ENCODE measurements at places on chromosomes 2 and 18. TPM values are rescaled to one million over a fixed set of nuclear protein-coding genes. Genes with fewer than 3 reads are reported as not detected.
A peak's percentile ranks its signal among the peaks of the same experiment; 100 is the strongest.

Gene MSTN
- total RNA-seq = not detected

Gene MYOM1
- 0.92 TPM for total RNA-seq

Gene MYCN
- not detected for total RNA-seq

Gene CD207
- total RNA-seq = not detected

Gene CDH2
- total RNA-seq = 42.3 TPM

- DNase-seq = no peak
Measured at GRCh38 chr2:239866350-239866749, 158.8 kb downstream of the NDUFA10 start.

DNA sequence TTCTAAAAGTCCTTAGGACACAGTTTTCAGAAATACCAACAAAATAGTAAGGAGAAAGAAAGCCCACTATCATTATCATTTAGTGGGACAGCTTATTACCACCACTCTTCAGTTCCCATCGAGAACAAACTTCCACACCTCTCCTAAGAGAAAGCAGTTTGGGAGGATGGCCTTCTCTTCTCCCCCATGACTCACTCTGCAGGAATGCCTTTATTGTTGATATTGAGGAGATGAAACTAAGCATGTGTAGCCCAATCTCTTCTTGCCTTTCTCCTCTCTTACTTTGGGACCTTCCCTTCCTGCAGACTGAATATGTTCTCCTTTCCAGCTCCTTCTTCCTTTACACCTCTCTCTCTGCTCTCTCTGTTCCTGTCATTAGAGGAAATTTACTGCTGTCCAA, 30.0 kb upstream of the ERMN start:
- no peak for DNase-seq

DNA sequence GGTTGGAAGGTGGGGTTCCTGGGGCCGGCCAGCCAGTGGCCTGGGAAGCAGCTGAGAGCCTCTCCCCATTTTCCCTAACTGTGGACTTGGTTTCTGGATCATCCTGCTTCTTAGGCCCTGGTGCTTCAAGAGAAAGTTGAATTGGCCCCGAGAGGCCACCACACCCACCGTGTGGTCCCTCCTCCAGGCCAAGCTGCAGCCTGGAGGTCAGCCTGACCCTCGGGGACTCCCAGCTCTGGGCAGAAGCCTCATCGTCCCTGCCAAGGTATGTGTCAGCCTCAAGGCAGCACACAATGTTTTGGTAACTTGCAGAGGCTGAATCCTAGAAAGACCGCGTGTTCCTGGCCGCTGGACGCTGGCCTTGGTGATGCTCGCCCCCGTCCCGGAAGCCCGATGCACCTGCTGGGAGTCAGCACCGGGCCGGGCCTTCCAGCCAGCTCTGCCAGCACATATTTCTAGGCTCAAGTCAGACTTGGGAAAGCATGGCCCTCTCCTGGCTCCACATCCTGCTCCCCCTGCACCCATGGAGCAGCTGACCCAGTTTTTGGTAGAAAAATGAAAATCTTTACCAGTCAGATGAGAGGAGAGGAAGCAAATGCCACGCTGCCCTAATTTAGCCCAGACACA, 72.6 kb downstream of the ACTR2 start:
- DNase-seq = no peak

DNA sequence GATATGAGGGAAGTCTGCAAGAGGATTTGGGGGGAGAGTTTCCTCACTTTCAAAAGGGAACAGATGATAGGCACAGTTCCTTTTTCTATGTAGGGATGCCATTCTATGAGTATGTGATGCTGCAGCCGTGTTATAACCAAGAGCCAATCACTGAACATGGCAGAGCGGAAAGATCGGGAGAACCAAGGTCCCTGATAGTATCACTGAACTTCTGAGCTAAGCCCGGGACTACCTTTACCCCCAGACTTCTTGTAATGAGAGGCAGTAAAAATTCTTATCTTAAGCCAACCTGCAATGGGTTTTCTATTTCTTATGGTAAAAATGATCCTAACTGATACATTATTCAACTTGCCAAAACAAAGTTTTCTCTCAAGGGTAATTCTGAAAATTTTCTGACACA, 21.6 kb upstream of the SLC1A4 start:
- no peak for DNase-seq

GRCh38 chr2:8094526-8094925, 587.3 kb upstream of the ID2 start:
- no peak for DNase-seq

- no peak for DNase-seq
Measured at GRCh38 chr18:48902023-48902855, 48.5 kb downstream of the SMAD7 start.

GRCh38 chr2:88880441-88880953, 189.0 kb downstream of the RPIA start:
- peak; percentile 46 for DNase-seq

DNA sequence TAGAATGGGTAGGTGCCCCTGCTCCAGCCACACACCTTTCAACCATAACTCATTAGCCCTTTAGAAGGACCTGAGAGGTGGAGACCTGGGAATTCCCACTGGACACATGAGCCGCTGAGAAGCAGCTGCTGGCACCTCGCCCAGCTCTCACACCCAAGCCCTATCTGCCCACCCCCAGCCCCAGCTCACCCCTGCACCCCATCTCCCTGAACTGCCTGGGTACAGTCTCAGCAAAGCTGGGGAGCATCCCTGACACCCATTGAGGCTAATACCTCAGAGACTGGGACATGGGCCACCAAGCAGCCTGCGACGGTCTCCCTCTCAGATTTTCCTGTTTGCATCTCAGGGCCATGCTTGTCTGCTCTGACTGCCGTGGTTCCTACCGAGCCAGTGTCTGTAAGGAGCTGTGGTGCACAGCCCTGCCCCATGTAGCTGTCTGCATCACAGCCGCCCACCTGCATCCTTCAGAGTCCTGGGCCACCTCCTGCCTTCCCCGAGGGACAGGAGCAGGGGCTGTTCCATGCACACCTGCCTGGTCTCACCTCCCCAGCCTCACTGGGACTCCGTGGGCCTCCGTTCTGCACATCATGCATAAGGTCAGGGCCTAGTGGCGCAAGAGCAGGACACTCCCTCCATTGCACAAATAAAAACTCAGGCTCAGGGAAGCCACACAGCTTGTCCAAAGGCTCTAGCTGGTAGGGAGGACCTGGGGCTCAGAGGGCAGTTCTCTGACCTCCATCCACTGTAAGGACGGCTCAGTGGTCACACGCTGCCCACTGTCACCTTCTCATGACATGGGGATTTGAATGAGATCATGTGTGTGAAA, 90.0 kb downstream of the SEPTIN10 start:
- no peak for DNase-seq

DNA sequence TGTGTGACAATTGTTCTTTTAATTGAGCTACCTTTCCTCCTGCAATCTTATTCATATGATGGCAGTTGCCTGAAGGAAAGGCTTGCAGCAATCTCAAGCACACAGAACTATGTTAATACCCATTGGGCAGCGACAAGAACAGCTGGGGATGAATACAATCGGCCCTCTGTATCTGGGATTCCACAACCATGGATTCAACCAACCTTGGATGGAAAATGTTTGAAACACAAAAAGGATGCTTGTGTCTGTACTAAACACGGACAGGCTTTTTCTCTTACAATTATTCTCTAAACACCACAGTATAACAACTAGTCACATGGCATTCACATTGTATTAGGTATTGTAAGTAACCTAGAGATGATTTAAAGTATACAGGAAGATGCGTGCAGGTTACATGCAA, 256.1 kb upstream of the SIX2 start:
- no peak for DNase-seq

DNA sequence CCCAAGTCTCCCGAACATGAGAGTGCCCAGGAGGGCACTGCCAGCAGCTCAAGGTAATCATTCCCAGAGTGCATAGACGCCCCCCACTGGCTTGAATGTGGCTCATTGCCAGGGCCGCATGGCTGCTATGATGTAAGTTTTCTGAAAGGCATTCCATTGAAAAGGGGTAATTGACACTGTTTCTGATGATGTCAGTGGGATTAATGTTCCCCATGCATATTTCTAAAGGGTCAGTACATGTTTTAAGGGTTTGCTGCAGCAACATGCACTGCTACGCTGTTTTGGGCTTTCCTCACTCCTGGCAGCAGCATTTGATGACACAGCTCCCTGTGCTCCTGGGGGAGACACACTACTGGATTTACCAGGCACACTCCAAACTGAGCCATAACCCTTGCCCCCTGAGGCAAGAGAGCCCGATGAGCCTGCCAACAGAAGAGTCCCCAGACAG, 36.7 kb downstream of the KIAA2012 start:
- DNase-seq = no peak

DNA sequence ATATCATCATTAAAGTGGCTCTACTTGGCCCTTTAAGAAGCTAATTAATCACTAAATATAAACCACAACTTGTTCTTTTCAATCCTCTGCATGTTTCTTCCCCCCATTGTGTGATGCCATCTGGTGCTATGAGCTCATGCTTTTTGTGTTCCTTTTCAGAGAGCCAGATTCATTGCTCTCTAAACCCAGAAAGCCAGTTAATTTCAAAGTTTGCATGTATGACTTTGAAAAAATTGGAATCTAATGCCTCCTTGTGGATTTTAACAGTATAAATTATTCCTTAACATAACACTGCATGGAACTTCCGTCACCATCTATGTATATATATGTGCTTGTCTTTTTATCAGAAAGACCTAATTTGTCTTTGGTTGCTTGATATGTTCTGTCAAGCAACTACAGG, 31.1 kb downstream of the TMEM178A start:
- peak; percentile 13 for DNase-seq

DNA sequence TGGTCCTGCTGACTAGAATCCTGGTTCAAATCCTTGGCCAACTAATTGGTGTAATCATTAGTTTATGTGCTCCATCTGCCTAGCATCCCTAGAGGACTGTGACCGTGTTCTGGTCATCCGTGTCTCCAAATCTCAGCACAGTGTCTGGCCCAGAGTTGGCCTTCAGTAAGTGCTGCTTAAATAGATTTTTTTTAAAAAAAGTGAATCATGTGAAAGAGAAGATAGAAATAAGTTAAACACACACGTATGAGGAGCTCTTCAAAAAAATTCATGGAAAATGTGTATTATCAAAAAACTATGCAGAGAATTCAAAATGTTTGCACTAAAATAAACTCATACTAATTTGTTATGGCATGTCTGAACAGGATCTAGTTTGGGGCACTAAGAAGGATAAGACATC, 129.3 kb upstream of the TLK1 start:
- DNase-seq = no peak

DNA sequence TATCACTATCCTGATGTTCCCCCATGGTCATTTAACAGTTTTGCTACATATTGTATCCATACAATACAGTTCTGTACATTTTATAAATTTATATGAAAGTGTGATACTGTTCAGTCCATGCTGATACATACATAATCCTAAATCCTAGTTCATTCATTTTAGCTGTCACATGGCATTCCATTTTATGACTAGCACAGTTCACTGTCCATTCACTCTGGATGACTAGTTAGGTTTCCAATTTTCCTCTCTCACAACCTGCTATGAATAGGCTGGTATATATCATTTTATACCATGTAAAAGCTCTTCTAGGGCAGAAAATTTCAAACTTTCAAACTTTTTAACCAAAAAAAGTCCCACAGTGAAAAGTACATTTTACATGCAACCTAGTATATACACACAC, 15.2 kb downstream of the SMAD2 start:
- no peak for DNase-seq

- no peak for DNase-seq
Measured at GRCh38 chr2:143575340-143575739, 446.1 kb downstream of the ARHGAP15 start.

DNA sequence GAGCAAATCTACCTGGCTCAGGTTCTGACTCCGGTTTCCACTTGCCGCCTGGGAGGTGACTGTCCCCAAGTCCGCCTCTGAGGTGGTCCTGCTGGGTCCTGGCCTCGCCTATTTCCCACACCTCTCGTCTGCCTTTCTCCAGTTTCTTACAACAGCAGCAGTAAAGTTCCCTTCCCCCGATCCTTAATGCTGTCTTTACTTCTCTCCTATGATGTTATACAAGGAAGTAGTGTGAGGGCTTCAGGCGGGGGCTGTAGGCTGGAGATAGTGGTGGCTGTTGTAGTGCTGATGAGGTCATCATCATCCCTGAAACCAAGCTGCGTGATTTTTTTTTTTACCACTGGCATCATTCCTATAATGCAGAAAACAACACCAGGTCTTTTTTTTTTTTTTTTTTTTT, 18.9 kb downstream of the TGIF1 start:
- DNase-seq = no peak

- no peak for DNase-seq
Measured at GRCh38 chr2:116416731-116417377, 1397.6 kb upstream of the DDX18 start.
